ENCODE measurements at places on chromosomes 1 and 21.

DNA sequence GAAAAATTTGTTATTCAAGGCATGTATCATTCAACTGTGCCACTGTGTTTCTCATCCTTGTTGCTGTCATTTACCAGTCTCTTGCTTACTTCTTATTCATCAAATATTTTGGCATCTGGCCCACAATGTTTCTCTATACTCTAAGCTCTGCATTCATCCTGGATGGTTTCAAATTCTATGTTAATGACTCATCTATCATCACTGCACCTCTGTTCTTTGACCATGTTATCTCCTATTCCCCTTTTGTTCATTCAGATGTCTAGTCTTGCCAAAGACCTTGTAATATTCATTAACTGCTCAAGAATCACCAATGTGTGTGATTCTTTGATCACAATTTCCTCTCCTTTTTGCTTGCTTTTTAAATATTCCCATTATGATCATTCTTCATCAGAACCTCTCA lies 54.6 kb upstream of the PRKACB start:
- DNase-seq = no peak

DNA sequence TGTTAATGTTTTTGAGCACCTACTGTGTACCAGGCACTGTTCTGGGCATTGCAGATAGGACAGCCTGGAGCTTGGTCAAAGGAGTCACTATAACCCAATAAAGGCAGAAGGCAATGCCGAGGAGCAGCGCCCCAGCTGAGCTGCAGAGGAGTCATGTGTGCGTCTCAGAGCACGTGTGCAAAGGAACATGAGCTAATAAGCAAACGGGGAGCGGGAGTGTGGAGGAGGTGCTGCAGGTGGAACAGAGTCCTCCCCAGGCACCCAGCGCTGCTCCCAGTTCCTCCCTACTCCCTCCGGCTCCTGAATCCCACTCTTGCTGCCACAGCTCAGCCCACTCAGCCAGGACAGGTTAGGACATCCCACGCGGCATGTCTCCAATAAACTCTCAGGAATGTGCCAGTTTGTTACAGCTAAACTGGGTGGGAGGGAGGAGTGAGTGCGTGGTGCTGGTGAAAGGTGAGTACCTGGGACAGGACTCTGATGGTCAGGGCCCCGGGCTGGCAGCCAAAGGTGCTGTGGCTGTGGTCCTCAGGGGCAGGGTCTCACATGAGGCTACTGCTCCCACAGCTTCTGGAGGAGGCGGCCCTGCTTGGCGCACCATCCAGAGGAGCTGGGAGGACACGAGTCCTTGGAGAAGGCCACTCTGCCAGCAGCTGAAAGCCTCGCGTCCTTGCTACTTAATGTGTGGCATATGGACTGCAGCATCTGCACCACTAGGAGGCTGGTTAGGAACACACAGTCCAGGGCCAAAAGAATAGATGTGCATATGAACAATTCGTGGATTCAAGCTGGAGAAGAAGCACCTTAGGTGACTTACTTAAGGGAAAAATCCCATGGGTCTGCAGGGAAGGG lies 52.3 kb downstream of the GRIK3 start:
- DNase-seq = no peak

DNA sequence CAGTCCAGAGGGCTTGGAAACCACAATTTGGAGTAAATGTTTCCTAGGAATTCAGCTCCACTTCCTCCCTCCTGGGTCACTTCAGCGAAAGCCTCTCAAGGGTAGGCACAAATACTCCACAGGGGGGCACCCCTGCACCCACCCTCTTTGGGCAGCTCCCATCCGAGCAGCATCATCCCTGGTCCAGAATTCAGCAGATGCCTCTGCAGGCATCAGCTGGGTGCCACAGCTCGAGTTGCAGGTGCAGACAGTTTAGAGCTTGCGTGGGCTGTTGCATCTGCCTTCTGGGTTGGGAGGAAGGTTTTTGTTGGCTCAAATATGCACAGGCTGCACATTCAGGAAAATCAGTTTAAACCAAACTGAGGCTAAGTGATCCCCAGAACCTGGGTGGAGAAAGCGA lies 25.0 kb downstream of the KANK4 start:
- DNase-seq = no peak

- DNase-seq = no peak
Observed at GRCh38 chr1:116915086-116915661, 5.5 kb downstream of the PTGFRN start.

DNA sequence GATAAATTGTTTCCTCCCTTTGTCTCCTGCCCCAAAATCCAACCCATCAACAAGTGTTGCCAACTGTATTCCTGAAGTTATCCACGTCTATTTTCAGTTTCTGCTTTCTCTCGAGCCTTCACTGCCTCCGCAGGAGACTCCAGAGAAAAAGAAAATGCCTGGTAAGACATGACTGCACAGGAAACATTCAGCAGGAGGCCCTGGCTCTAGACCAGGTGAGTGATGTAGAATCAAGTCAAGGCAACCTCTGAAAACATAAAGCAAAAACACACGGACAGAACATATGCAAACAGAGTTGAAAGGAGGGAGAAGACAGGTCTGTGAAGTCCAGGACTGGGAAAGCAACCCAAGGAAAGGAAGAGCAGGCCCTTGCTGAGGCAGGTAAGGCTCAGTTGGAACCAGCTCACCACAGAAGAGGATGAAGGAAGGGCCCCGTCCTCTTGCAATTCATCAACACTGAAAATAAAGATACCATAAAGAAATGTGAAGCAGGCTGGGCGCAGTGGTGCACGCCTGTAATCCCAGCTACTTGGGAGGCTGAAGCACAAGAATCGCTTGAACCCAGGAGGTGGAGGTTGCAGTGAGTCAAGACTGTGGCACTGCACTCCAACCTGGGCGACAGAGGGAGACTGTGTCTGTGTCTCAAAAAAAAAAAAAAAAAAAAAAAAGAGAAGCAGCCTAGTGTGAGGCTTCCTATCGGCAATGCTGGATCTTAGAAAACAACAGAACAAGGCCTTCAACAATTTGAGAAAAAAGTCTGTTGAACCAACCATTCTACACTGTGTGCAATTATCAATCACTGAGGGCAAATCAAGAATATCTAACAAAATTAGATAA lies 8.8 kb downstream of the NOL9 start:
- no peak for DNase-seq

- DNase-seq = no peak
Observed at GRCh38 chr21:45424854-45425795, 20.2 kb downstream of the COL18A1 start.

DNA sequence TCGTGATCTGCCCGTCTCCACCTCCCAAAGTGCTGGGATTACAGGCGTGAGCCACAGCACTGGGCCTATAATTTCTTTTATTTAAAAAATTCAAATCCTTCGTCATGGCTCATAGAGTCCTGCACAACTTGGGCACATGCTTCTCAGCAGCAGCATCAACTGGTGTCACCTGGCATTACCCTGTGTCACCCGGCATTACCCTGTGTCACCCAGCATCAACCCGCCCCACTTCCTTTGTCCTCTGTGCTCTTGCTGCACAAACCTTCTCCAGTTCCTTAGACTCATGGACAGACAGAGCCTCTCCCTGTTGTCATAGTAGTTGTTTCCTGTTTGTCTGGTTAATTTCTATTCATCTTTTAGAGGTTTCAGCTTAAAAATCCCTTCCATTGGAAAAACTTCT lies 121.2 kb upstream of the SERBP1 start:
- no peak for DNase-seq

DNA sequence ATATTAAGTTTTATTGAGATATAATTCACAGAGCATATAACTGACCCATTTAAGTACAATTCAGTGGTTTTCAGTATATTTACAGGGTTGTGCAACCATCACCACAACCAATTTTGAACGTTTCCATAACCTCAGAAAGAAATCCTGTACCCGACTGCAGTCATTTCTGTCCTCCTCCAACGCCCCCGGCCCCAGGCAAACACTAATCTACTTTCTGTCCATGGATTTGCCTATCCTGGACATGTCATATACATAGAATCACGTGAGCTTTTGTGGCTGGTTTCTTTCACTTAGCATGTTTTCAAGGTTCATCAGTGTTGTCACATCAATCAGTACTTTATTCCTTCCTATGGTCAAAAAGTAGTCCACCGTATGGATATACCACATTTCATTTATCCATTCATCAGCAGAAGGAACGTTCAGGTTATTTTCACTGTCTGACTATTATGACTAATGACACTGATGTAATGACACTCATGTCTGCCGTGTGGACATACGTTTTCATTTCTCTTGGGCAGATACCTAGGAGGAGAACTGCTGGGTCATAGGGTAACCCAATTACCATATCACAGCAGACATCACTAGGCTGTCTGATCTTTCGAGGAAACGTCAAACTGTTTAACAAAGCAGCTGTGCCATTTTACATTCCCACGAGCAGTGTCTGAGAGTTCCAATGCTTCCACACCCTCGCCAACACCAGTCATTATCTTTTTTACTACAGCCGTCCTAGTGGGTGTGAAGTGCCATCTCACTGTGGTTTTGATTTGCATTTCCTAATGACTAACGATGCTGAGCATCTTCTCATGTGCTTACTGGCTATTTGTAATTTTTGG lies 30.8 kb downstream of the MRPL37 start:
- DNase-seq = no peak

GRCh38 chr1:89081005-89081404 lies 16.0 kb upstream of the GBP1 start:
- DNase-seq = no peak

GRCh38 chr1:15836772-15837669 lies 10.5 kb upstream of the SPEN start:
- DNase-seq = no peak

- DNase-seq = no peak
Observed at GRCh38 chr1:213606252-213606820, 381.4 kb upstream of the PROX1 start.

DNA sequence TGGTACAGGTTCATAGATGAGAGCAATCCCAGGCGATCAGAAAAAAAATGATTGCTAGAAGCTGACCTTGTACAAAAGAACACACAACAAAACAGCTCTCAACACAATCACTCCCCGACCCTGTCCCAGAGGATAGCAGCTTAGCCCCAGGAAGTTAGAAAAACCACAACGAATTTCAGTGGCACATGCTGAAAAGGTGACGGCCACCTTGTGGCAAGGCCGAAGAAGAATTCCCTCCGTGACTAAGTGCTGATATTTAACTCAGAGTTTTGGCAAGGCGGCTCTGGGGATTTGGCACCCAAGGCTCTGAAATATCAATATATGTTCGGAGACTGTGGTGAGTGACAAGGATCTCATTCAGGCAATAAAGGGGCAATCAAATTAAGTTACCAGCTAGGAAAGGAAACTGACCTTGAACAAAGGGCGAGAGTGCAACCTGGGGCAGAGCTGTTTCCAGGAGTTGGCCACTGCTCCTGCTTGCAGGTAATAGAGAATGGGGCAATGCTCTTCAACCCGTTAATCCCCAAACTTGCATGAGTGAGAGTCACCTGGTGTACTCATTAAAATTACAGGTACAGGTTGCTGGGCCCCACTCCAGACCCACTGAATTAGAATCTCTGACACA lies 96.2 kb downstream of the BEND5 start:
- DNase-seq = no peak

- DNase-seq = no peak
Observed at GRCh38 chr1:196317535-196318522, 290.4 kb downstream of the KCNT2 start.

GRCh38 chr1:60345621-60346020 lies 272.1 kb upstream of the C1orf87 start:
- no peak for DNase-seq

GRCh38 chr1:4396551-4396950 lies 257.9 kb upstream of the AJAP1 start:
- no peak for DNase-seq

DNA sequence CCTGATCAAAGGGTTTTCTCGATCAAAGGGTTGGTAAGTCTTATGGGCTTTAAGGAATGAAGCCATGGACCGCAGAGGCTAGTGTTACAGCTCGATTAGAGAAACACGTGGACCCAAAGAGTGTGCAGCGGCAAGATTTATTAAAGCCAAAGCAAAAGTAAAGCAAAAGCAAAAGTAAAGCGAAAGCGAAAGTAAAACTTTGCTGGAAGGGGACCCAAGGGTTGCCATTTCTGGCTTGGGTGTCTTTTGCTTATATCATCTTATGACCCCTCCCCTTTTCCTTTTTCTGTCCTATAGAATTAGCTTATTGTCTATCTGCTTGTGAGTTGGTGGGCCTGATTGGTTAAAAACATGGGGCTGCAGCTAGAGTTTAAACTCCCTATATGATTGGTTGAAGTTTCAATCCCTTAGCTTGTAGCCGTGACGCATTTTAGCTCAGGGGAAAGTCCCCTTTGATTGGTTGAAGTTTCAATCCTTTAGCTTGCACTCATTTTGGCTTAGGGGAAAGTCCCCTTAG lies 957.0 kb downstream of the AMY1C start:
- no peak for DNase-seq

DNA sequence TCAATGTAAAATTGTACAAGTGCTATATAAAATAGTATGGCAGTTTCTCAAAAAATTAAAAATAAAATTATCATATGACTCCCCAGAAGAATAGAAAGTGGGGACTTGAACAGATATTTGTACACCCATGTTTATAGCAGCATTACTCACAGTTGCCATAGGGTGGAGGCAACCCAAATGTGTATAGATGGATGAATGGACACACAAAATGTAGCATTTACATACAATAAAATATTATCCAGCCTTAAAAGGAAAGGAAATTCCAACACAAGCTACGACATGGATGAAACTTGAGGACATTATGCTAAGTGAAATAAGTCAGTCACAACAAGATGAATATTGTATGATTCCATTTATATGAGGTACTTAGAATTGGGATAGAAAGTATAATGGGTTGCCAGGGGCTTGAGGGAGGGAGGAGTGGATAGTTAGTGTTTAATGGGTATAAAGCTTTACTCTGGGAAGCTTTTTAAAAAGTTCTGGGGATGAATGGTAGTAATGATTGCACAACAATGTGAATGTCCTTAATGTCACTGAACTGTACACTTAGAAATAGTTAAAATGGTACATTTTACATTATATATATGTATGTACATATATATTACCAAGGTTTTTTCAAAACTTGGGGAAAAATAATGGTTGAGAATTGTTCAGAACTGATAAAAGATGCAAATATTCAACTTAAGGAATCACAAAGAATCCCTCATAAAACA lies 53.0 kb upstream of the ADORA3 start:
- DNase-seq = no peak

- DNase-seq = peak; percentile 44
Observed at GRCh38 chr21:30233228-30234020, 17.5 kb upstream of the CLDN8 start.

- DNase-seq = no peak
Observed at GRCh38 chr1:228204958-228205357, 2.9 kb upstream of the OBSCN start.

- peak; percentile 98 for DNase-seq
Observed at GRCh38 chr1:230104395-230105244, 37.6 kb downstream of the GALNT2 start.

DNA sequence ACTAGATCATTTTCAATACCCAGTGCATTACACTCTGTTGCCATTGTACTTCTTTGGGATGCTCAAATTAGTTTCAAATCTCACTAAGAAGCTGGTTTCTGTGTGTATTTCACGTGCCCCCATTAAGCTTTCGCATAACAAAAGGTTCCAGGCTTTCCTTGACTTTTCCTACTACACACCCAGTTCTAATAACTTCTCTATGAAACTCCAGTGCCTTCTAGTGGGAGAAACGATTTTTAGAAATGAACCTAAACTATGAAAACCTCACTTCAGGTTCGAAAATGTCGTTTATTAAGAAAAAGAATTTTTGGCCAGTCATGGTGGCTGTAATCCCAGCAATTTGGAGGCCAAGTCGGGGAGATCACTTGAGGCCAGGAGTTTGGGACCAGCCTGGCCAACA lies 2.8 kb downstream of the CFHR4 start:
- no peak for DNase-seq

Data from fibroblast of skin of left biceps (primary cell).